ENCODE measurements at places on chromosomes 3 and 15. TPM values are rescaled to one million over a fixed set of nuclear protein-coding genes. Genes with fewer than 3 reads are reported as not detected.

Gene HDC
- not detected for polyA plus RNA-seq

Gene VGLL3
- polyA plus RNA-seq = not detected

Gene DUOXA2
- not detected for polyA plus RNA-seq

Gene ADAMTS9
- polyA plus RNA-seq = not detected

Gene RTP1
- not detected for polyA plus RNA-seq

Gene SPINK8
- polyA plus RNA-seq = not detected

Gene FHIT
- polyA plus RNA-seq = 17.3 TPM

Gene ZNF385D
- 0.24 TPM for polyA plus RNA-seq

Gene ATP13A5
- polyA plus RNA-seq = not detected

Gene TRPM1
- polyA plus RNA-seq = not detected

Gene PLS1
- polyA plus RNA-seq = not detected

Gene SOX2
- not detected for polyA plus RNA-seq

Gene LMAN1L
- polyA plus RNA-seq = not detected

Gene OSTN
- not detected for polyA plus RNA-seq

Gene ARHGEF3
- 39.1 TPM for polyA plus RNA-seq

All from IgD-negative memory B cell (primary cell).